Stimulated activated CD4-positive, alpha-beta T cell treated with anti-CD3 and anti-CD28 coated beads, Interleukin-12 subunit alpha, Interleukin-12 subunit beta, amount 100 ng/mL, for 24 hours (primary cell): ENCODE measurements at places on chromosomes 5 and 9.

- no peak for DNase-seq
Observed at GRCh38 chr9:4798281-4799032, 5.7 kb downstream of the RCL1 start.

GRCh38 chr5:149641600-149641999, 60.3 kb downstream of the ARHGEF37 start:
- DNase-seq = no peak

- DNase-seq = no peak
Observed at GRCh38 chr5:144032375-144032774, 138.1 kb downstream of the YIPF5 start.

- no peak for DNase-seq
Observed at GRCh38 chr5:137688210-137688840, 47.6 kb downstream of the KLHL3 start.

DNA sequence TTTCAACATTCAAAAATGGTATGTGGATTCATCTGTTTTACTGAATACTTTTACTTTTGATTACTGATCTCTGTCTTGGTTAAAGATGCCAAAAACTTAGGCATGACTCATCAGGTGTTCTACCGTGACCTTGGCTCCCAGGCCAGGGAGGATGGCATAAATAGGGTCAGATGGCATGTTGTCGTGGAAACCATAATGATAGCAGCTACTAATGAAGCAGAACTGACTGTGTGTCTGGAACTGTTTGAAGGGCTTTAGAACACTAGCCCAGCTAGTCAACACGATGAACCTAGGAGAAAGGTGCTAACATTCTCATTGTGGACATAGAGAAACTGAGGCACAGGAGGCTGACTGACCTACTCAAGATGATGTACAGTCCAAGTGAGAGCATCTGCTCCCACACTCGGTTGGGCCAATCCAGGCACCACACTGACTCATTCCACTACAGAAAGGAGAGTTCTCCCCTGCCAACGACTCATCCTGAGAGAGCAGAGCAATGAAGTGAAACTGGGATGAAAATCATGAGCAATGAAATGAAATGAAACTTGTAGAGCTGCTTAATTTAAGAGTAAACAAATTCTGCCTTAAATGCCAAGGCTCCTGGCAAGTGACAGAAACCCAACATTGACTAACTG, 116.0 kb downstream of the TENT4A start:
- DNase-seq = no peak

DNA sequence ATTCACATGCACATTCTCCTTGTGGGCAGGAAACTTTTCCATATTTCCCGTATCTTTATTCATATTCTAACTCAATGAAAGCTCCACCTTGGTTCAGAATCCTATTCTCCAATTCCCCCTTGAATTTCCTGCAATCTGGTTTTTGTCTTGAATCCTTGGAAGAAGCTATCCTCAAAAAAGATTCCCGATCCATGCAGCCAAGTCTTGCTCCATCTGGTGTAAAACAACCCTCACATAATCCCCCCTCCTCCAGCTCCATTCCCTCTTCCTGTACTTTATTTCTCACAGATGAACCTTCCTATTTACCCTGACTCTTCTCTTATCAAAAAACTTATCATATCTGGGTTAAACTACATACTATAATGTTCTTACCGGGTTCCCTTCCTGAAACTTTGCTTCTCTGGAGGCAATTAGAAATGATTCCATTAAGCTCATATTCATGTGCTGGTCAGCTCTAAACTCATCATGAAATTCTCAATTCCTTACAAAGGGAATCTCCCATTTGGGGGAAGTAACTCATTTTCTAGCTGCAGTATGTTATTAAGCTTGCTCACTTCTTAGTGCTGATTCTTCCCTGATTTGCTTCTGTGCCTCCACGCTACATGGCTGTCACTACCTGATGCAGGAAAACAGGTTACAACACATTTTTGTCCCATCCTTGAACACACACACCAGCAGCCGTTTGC, 81.7 kb downstream of the GNAQ start:
- DNase-seq = no peak

GRCh38 chr9:127961155-127961490, 19.7 kb downstream of the EEIG1 start:
- no peak for DNase-seq

- DNase-seq = no peak
Observed at GRCh38 chr5:67728326-67728890, 487.1 kb upstream of the PIK3R1 start.

GRCh38 chr5:56919942-56920662, 10.7 kb downstream of the SETD9 start:
- no peak for DNase-seq

DNA sequence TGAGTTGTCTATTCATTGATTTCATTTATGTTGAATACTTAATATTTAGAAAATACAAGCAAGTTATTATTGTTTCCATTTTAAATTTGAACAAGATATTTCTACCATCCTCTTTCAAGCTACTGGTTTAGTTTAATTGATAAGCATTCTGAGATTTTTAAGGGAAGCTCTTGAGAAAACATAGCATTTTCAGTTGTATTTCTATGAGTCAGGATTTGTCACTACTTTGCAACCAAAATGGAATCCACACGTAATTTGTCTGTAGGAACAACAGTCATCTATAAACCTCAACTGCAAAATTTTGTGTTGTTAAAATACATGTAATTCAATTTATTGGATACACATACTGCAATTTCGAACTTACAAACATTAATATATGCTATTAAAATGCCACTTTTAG, 74.0 kb downstream of the PRR16 start:
- DNase-seq = no peak

DNA sequence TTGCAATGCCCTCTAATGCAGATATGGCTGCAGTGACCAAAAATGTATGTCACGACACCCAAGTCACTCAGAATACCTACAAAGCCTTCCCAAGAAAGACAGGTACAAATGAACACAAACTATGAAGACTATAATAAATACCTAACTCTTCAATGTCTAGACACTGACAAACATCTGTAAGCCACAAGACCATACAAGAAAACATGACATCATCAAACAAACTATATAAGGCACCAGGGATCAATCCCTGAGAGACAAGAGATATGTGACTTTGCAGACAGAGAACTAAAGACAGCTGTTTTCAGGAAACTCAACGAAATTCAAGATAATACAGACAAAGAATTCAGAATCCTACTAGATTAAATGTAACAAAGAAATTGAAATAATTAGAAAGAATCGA, 603.7 kb downstream of the CDH9 start:
- DNase-seq = no peak
